ENCODE measurements at places on chromosomes 3 and 15. TPM values are rescaled to one million over a fixed set of nuclear protein-coding genes. Genes with fewer than 3 reads are reported as not detected.

- H3K4me3 ChIP-seq = no peak overlapping the region
- no peak for DNase-seq
- H3K36me3 ChIP-seq = peaks cover 25% of the 10 kb centered on the region
- H3K27ac ChIP-seq = no peak overlapping the region
- H3K27me3 ChIP-seq = no peaks in the 10 kb centered on the region
- peaks cover 38% of the 10 kb centered on the region for H3K4me1 ChIP-seq
Observed at GRCh38 chr3:28247286-28247685, 5.9 kb downstream of the CMC1 start.

- H3K36me3 ChIP-seq = peaks cover 3% of the 10 kb centered on the region
- no peaks in the 10 kb centered on the region for H3K27me3 ChIP-seq
- no peak for DNase-seq
- no peak overlapping the region for H3K4me3 ChIP-seq
Observed at GRCh38 chr15:73628976-73629797, 4.0 kb downstream of the NPTN start.

DNA sequence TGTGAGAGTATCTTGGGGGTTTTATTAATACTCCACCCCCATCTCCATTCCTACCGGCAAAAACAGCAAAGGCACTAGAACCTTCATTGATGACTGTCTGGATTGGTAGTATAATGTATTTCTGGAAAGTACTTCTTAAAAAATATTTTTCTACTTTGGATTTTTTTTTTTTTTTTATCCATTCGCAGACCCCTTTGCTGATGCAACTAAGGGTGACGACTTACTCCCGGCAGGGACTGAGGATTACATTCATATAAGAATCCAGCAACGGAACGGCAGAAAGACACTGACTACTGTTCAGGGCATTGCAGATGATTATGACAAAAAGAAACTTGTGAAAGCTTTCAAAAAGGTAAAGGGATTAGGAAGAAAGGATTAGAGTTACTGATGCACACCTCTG, 1.2 kb downstream of the EIF1B start:
- no peak for DNase-seq
- peaks cover 20% of the 10 kb centered on the region for H3K4me1 ChIP-seq
- peaks cover 13% of the 10 kb centered on the region for H3K36me3 ChIP-seq

GRCh38 chr3:139421460-139421859, 32.0 kb upstream of the COPB2 start:
- H3K27me3 ChIP-seq = no peaks in the 10 kb centered on the region
- no peaks in the 10 kb centered on the region for H3K4me1 ChIP-seq
- no peak for DNase-seq
- no peak overlapping the region for H3K27ac ChIP-seq
- H3K4me3 ChIP-seq = no peak overlapping the region
- H3K36me3 ChIP-seq = no peaks in the 10 kb centered on the region

DNA sequence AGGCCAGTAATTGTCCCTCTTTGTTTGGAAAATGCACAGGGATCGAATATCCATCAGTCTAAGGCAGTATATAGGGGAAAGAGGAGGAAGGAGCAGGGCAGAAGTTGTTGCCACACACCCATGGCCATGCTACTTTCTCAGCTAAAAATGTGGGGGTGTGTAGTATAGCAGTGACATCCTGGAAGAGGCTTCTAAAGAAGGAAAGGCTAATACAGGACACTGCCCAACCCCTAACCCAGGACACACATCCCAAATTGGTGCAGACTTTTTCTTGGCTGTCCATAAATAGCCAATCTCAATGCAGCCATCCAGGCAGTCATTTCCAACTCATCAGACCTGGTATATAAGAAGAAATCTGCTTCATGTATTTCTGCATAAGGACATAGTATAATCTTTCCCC, 33.1 kb upstream of the LRRN1 start:
- no peaks in the 10 kb centered on the region for H3K36me3 ChIP-seq
- H3K4me1 ChIP-seq = no peaks in the 10 kb centered on the region
- no peaks in the 10 kb centered on the region for H3K27me3 ChIP-seq
- no peak overlapping the region for H3K27ac ChIP-seq
- no peak for DNase-seq

DNA sequence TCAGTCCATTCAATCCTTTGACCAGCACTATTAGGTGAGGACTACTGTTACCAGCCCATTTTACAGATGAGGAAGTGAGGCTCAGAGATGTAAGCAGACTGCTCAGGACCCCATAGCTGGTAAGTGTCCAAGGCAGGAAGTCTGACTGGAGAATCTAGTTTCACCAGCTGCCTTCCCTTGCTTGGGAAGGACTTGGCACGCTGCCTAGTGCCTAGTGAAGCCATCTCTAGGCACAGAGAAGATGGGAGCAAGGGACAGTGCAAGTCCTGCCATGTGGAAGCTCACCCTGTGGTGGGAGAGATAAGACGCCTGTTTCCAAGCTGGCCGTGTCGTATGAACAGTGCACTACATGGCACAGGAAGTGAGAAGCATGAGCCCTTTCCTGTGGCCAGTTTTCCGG, 111.8 kb upstream of the TMC3 start:
- no peaks in the 10 kb centered on the region for H3K36me3 ChIP-seq
- no peaks in the 10 kb centered on the region for H3K4me1 ChIP-seq
- no peak overlapping the region for H3K4me3 ChIP-seq
- no peak overlapping the region for H3K27ac ChIP-seq
- DNase-seq = no peak
- peaks cover 4% of the 10 kb centered on the region for H3K27me3 ChIP-seq

GRCh38 chr15:76203346-76204108, 107.7 kb downstream of the ETFA start:
- H3K27me3 ChIP-seq = no peaks in the 10 kb centered on the region
- no peak overlapping the region for H3K27ac ChIP-seq
- no peaks in the 10 kb centered on the region for H3K36me3 ChIP-seq
- H3K4me3 ChIP-seq = no peak overlapping the region
- no peak for DNase-seq
- no peaks in the 10 kb centered on the region for H3K4me1 ChIP-seq

DNA sequence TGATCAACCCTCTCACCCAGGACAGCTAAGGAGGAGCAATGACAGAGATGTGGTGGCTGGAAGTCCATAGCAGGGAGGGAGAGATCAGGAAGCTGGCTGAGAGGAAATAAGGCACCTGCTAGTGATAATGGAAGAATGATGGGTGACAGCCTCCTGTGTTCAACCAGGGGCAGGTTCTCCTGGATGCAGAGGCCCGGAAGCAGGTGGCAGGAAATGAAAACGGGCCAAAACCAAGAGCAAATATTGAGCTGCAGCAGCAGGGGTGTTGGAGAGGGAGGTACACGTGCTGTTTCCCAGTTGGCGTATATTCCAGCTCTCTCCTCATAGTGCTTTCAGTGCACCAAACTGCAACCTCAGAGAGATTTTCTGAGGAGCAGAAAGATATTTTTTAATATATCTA, 213.4 kb upstream of the TBL1XR1 start:
- no peak overlapping the region for H3K4me3 ChIP-seq
- H3K36me3 ChIP-seq = no peaks in the 10 kb centered on the region

DNA sequence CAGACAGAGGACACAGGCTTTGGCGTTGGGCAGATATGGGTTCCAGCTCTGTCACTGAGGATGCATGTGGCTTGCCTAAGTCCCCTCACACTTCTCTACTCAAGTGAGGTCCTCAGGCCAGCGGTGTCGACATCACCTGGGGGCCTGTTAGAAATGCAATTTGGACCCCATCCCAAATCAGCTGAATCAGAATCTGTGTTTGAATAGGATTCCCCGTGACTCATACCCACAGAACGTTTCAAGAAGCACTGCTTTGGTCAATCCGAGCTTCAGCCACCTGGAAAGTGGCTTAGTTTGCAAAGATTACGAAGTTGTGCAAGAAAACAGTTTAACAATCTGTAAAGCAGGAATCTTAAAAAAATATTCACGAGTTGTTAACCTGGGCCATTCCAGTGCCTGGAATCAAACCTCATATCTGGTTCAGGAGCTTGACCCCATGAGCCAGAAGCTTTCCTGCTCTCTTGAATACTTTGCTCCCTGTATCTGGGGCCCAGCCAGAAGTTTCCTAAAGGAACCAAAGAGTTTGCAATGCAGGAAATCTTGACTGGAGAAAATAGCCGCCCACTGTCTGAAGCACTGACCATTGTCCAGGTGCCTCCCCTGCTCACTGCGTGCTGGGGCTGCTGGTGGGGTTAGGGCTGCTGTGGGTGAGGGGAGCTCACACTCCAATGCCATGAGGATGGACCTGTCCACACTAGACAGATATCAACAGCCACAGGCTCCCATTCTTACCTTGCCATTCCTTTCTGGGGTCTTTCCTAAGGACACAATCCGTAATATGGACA, 208.5 kb upstream of the LINGO1 start:
- no peak overlapping the region for H3K4me3 ChIP-seq
- no peak for DNase-seq
- no peaks in the 10 kb centered on the region for H3K4me1 ChIP-seq
- no peaks in the 10 kb centered on the region for H3K36me3 ChIP-seq
- no peak overlapping the region for H3K27ac ChIP-seq

GRCh38 chr3:61043156-61043555, 208.1 kb downstream of the FHIT start:
- no peaks in the 10 kb centered on the region for H3K4me1 ChIP-seq
- DNase-seq = no peak
- H3K36me3 ChIP-seq = peaks cover 7% of the 10 kb centered on the region

The C3orf80 gene
- not detected for total RNA-seq

The RARRES1 gene
- total RNA-seq = not detected

The NDUFB4 gene
- total RNA-seq = 120 TPM

The TRMT10C gene
- 23.9 TPM for total RNA-seq
